ENCODE measurements at places on chromosomes 12 and 14.

- DNase-seq, result no peak
Measured at GRCh38 chr14:63470962-63471793, 72.0 kb downstream of the PPP2R5E start.

DNA sequence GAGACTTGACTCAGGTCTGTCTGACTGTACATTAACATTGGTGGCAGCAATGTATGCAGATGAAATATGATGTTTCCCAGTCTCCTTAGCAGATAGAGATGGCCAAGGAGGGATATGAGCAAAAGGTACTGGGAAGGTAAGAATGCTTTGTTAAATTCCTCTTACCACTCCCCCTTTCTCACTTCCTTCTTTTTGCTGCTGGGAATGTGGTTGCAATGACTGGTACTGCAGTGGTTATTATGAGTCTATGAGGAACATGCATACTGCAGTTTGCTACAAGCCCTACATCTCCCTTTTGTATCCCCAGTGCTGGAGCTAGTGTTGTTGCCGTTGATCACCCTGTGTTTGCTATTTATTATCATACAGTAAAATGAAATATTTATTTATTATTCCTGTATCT lies 35.9 kb downstream of the ALDH1L2 start:
- no peak for DNase-seq

DNA sequence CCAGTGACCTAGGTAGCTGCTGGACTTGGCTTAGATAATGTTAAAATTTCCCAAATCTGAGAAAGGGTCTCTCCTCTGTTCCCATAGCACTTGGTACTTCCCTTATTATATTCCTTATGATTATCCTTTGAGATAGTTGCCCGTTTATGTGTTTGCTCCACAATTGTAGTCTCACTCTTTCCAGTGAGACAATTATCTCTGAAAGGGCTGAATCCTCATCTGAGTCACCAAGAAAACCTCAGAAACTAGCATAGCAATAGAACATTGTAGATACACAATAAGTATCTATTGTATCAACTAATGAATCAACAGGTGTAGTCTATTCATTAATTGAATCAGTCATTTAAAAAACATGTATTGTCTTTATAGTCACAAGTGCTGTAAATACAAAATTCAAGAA lies 119.1 kb upstream of the FAR2 start:
- no peak for DNase-seq

GRCh38 chr12:6871052-6871957 lies 1.8 kb downstream of the SPSB2 start:
- no peak for DNase-seq

- DNase-seq, result no peak
Measured at GRCh38 chr14:99822800-99823455, 29.7 kb downstream of the EML1 start.

DNA sequence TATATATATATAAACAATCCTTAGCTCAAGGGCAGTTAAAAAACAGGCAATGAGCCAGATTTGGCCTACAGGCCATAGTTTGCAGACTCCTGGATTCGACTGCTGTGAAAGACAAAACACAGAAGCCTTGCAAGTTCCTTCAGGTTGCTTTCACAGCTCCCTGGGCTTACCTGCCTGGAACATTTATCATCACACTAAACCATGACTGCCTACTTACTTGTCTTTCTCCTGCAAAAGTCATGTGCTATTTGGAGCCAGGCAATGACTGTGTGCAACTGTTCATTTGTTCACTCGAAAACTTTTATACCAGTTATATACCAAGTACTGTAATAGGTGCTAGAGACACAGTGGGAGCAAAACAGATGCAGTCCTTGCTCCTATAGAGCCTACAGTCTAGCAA lies 2.2 kb upstream of the RPS6KA5 start:
- no peak for DNase-seq

DNA sequence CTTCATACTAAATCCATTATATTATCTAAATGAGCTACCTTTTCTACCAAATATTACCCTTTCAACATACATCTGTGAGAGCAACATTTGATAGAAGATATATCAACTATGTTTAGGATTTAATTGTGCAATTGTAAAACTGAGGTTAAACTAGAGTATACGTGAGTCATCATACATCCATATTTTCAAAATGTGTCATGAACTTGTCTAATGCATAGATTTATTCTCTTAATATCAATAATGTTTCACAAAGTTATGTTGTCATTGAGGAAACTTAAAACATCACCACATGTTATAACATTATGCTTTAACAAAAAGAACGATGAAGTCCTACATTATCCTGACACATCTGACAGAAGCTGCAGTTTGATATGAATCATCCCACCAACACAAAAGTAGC lies 645.5 kb upstream of the NOVA1 start:
- no peak for DNase-seq

DNA sequence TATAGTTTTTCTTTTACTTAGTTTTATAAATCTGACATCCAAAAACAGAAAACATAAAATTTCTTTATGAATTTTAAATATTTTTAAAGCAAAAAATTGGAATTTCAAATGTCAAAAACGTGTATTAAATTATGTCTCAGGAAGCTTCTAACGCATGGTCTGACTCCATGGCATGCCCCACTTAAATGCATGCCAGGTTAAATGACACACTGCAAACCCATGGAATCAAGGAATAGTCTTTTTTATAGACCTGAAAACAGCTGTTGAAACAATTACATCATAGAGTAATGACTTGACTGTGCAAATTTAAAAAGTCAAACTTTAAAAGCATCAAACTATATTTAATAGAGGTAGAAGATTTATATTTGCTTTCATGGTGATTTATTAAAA lies 96.1 kb upstream of the DACT1 start:
- DNase-seq, result no peak

GRCh38 chr12:52673217-52673616 lies 7.0 kb downstream of the KRT1 start:
- no peak for DNase-seq

- DNase-seq, result no peak
Measured at GRCh38 chr14:51534610-51535011, 117.1 kb upstream of the FRMD6 start.

DNA sequence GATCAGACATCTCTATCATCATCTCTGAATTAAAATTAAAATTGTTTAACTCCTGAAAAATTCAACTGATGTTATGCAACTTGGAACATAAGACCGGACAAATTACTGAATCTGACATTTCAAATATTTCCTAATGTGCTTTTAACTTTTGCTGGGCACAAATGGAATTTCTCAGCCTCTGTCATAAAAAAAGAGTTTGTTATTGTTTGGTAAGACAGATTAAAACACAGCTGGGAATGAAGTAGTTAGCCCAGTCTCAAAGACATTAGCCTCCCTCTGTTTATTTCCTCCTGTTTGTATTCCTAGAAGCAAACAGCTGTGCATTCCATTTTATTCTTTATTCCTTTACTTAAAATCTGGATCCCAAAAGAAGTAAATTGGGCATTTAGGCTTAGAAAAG lies 29.4 kb downstream of the PLEKHA5 start:
- no peak for DNase-seq

GRCh38 chr14:64610049-64610746 lies 60.4 kb downstream of the PPP1R36 start:
- no peak for DNase-seq

- DNase-seq, result no peak
Measured at GRCh38 chr14:62629176-62629725, 416.0 kb downstream of the KCNH5 start.
